ENCODE measurements at places on chromosomes 6 and 20.

DNA sequence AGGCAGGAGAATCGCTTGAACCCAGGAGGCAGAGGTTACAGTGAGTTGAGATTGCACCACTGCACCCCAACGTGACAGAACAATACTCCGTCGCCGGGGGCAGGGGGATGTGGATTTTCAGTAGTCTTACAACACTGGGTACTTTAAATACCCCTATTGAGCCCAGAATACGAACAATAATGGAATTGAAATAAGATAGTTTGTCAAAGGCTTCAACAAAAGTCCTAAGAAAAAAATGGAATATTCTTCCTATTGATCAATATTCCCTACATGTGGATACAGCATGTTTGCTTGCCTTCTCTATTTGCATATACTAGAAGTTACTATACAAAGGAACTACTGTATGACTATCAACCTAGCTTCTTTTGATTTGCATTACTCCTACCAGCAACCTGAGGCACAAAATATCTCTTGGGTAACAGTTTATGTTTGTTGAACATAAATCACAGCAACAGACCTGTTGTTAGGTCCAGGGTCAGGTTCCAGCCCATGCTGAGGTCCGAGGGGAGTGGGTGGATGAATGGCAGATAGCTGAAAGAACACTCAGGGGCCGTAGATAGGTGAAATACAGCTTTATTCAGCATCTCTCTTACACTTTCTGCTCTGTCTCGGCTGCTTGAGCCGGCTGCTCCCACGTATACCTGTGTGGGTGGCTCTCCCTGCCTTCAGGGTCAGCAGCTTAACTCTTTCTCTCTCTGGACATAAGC is 23.8 kb downstream of the MAN1A1 start:
- DNase-seq: no peak

DNA sequence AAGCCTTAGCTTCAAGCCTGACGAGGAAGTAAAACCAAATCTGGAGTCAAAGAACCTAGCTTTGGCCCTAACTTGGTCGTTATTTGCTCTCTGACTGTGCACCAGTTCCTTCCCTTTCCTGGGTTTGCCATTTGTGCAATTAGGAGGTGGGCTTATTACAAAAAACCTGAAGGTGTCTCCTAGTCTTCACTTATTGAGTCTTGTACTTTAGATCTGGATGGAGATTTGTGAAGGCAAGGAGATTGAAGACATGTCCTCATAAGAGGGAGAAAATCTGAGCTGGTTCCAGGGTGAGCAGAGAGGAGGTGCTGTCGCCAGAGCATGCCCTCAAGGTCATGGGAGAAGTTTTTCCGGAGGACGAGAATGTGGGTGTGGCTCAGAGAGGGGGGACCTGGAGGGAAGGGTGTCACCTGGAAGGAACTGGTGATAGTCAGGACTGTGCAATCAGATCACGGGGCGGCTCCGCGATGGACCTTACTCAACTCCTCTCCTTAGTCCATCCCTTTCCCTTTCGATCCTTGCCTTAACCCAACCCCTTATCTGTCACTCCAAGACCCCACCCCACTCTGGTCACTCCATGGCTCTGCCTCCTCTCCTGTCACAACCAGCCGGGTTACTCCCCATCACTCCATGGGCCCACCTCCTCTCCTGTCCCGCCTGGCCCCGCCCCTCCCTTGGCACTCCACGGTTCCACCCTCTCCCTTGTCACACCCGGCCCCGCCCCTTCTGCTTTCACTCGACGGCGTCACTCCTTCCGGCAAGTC is 588 bp upstream of the ACSS2 start:
- DNase-seq: no peak

GRCh38 chr6:6584310-6585002 is 4.1 kb upstream of the LY86 start:
- no peak for DNase-seq

DNA sequence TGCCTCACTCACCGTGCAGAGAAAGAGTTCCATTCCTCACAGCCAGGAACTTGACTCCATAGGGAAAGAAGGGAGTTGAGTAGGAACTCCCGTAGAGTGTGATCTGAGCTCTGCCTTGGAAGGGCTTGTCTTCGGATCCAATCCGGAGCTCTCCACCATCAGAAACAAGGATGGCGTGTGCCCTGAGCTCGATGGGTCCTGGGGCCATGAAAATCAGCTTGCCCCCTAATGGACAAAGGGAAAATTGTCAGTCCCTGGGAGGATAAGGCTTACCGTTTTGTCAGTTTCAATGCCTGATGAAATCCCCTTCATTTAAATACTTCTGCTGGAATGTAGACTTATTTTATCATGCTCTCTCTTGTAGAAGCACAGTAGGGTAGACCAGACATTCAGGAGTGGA is 153.3 kb downstream of the PKHD1 start:
- no peak for DNase-seq

DNA sequence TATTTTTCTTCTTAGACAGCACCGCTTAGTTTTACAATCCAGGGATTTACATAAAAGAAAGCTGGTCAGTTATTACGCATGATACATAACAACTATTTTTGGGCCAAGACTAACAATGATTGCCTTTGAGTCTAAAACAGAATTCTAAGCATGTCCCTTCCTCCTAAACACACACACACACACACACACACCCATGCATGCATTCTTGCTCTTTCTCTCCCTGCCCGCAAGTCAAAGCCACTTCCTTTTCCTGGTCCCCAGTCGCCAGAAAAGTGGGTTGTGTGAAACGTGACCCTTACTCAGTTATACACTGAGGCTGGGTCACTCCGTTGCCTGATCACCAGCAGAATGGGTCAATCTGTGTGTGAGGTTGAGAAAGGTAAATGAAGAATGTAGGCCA is 31.4 kb downstream of the FYN start:
- DNase-seq: peak; percentile 71

- DNase-seq: no peak
These were observed 25.3 kb upstream of the CSNK2A1 start for GRCh38 chr20:568673-569415.

DNA sequence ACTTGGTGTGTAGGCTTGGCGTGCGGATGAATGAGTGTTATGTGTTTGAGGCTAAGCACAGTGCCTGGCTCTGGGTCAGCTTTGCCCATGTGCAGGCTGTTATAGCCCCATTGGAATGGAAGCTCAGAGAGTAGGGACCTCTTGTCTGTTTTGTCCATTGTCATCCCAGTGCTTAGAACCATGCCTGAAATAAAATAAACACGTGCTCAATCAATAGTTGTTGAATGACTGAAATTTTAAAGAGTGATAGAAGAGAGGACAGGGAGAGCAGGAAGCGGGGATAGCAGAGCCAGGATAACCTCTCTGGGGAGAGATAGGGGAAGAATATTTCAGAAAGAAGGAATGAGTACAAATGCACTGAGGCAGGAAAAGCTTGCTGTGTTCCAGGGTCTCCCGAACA is 263.9 kb downstream of the HIVEP2 start:
- DNase-seq: no peak

DNA sequence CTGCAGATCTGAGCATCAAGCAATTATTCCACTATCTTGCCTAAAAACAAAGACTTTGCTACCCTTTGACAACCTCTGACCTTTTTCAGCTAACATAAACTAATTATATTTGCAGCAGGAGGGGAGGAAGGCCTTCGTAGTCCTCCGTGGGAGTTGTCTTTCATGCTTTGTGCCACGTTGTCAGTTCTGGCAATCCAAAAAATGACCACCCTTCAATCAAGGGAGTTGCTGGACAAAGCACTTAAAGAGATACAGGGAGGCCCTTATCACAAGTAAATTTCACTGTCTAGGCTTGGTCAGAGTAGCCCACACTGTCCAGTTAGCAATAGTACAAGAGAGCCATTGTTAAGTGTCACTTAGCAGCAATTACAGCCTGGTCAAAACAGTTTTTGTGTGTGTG is 578.9 kb downstream of the HAO1 start:
- DNase-seq: no peak

DNA sequence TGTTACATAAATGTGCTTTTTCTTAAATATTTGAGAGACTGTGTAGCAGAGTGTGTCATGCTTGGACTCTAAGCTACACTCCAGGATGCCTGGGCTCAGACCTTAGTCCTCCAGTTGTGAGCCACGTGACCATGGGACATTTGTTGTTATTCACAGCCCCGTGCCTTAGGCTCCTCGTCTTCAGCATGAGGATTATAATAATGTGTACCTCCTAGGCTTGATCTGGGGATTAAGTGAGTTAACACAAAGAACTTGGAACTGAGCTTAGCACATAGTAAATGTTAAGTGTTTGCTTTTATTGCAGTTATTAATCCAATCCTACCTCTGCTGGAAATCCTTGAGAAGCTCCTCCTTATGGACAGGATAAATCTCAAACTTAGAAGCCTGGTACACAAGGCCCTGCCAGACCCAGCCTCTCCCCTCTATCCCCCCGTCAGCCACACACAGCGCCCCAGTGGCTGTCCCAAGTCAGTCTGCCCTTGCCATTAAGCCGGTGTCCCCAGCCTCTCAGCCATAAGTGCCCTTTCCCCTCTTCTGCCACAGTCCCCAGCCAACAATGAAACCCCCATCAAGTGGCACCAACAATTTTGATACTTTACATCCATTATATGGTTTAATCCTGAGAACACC is 177.5 kb downstream of the TMEM242 start:
- peak; percentile 10 for DNase-seq
